ENCODE measurements at places on chromosomes 7 and 10. TPM values are rescaled to one million over a fixed set of nuclear protein-coding genes. Genes with fewer than 3 reads are reported as not detected.

DNA sequence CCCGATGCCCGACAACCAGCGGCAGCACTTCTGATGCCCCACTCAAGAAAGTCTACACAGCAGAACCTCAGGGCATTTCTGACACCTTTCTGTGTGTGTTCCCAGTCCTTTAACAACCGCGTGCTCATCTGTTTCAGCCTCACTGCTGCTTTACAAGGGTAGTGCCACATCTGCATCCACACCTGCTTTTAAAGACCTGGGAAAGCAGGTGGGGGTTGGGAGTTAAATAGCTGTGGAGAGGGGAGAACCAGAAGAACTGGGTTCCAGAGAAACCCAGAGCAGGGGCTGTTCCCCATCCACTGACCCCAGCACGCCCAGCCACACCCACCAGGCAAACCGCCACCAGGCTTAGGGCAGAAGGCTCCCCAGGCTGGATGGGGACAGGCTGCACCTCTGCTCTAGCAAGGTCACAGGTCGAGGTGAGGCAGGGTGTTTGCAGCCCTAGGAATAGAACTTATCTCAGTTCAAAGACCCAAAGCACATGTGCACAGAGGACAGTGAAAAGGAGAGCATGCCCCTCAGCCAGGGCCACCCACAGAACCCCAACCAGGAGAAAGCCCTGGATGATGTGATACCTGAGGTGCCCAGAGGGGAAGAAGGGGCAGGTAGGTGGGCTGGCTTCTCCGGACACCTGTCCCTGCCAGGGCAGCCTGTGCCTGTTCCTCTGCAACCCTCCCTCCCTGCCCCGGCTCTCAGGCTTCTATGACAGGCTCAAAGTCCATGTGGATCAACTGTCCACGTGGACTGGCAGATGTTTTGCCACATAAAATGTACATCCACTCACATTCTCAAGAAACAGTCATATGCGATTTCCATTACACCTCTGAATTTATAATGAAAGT, 51.3 kb downstream of the COBL start:
- H3K27me3 ChIP-seq: no peaks in the 10 kb centered on the region
- no peak for DNase-seq
- H3K27ac ChIP-seq: no peak overlapping the region
- H3K4me1 ChIP-seq: no peaks in the 10 kb centered on the region
- no peaks in the 10 kb centered on the region for H3K36me3 ChIP-seq

DNA sequence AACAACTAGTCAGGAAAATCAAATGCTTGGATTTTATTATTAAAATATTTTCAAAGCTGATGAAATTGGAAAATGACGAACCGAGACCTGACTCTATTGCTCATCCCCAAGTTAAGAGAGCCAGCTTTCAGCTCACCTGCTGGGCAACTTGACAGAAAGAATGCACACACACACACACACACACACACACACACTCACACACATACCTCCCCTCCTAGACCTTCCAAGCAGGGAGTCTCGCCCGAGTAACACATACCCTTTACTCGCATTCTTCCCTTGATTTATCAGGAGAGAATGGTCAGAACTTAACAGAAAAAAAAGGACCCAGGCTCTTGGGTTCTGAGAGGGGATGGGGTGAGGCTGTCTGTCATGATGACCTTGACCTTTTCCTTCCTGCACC, 19.1 kb downstream of the GPRIN2 start:
- H3K4me3 ChIP-seq: no peak overlapping the region
- no peak for DNase-seq
- H3K27me3 ChIP-seq: no peaks in the 10 kb centered on the region
- peaks cover 7% of the 10 kb centered on the region for H3K36me3 ChIP-seq

DNA sequence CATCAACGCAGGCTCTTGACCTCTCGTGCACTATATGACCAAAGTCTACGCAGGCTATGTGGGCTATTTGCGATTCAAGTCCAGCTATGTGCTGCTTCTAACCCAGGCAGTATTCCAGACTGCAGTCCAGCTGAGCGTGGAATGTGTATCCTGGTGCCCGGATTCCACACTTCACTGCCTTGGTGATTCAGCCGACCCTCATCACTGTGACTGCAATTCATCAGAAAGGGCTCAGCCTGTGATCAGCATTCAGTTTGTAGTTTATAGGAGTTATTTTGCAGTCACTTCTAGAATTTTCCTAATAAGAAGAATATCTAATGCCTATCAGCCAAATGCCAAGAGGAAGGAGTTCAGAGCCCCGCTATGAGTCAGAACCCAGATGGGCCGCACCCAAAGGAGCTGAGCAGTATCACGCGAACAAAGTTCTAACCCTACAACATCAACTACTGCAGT, 119.8 kb upstream of the LANCL2 start:
- no peaks in the 10 kb centered on the region for H3K27me3 ChIP-seq
- no peak overlapping the region for H3K4me3 ChIP-seq
- no peak overlapping the region for H3K27ac ChIP-seq
- no peaks in the 10 kb centered on the region for H3K36me3 ChIP-seq
- no peak for DNase-seq
- 0 out of 2 replicates have a peak, but pooled peaks cover 4% of the 10 kb centered on the region for H3K4me1 ChIP-seq

GRCh38 chr7:45596665-45597095, 22.5 kb downstream of the ADCY1 start:
- H3K36me3 ChIP-seq: no peaks in the 10 kb centered on the region
- H3K27me3 ChIP-seq: no peaks in the 10 kb centered on the region
- DNase-seq: peak; percentile 21
- H3K4me1 ChIP-seq: no peaks in the 10 kb centered on the region
- H3K4me3 ChIP-seq: no peak overlapping the region
- no peak overlapping the region for H3K27ac ChIP-seq

- DNase-seq: no peak
- no peak overlapping the region for H3K27ac ChIP-seq
- H3K36me3 ChIP-seq: peaks cover 10% of the 10 kb centered on the region
These were observed 168.6 kb downstream of the MLLT10 start for GRCh38 chr10:21702633-21703111.

Gene ABCB1
- total RNA-seq: 3.0 TPM

DNA sequence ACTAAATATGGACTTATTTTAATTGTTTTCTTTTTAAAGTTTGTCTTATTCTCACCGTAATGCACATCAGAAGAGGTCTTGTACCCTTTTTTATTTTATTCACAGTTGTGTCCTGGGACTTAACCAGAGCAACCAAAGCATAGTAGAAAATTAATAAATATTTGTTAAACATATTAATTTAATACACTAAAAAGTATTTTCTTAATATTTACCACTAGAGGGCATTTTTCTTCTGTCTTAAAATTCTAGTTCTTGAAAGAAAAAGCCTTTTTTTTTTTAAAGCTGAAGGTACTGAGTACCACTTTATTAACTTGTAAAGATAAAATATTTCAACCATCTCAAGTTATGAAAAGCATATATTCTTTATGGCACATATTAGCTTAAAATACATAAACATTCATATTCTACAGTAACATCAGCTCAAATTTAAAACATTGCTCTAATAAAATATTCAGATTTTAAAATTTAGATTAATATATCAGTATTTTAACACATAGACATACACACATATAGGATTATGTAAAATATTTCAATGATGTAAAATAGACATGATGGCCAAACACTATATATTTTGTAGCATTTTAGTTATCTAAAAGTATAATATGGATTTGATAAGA, 260.4 kb downstream of the SEMA3A start:
- H3K36me3 ChIP-seq: no peaks in the 10 kb centered on the region
- H3K27ac ChIP-seq: no peak overlapping the region
- no peak for DNase-seq
- no peaks in the 10 kb centered on the region for H3K27me3 ChIP-seq

GRCh38 chr10:25531457-25532061, 356.8 kb downstream of the GPR158 start:
- no peak overlapping the region for H3K27ac ChIP-seq
- no peaks in the 10 kb centered on the region for H3K36me3 ChIP-seq
- peaks cover 9% of the 10 kb centered on the region for H3K27me3 ChIP-seq
- H3K4me3 ChIP-seq: no peak overlapping the region
- DNase-seq: no peak
- H3K4me1 ChIP-seq: no peaks in the 10 kb centered on the region

DNA sequence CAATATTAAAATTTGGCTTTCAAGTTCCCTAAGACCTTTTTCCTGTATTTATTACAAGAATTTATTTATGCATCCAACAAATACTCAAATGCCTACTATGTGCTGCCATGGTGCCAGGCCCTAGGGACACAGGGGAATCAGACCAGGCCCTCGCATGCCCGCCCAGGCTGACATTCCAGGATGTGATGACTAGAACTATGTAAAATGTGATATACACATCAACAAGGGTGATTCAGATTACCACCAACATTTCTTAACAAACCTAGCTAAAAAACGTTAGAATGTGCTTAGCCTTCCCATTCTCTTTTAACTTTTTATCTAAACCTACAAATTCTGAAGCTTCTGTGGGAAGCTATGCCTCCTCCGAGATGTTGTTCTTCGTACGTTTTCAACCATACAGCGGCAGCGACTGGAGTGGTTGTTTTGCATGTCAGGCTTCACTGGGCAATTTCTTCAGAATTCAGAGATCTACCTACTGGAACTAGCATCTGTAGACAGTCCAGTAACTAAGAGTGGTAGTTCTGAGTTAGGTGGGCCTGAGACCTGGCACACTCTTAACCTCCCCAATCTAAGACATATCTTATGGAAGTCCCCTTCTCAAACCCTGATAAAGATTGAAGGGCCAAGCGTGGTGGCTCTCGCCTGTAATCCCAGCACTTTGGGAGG, 22.1 kb downstream of the GNA12 start:
- no peaks in the 10 kb centered on the region for H3K36me3 ChIP-seq
- H3K4me3 ChIP-seq: no peak overlapping the region
- peaks cover 70% of the 10 kb centered on the region for H3K4me1 ChIP-seq
- DNase-seq: peak; percentile 96

Gene PCLO
- 2.7 TPM for total RNA-seq

Gene LIPF
- total RNA-seq: not detected

Gene PTPN12
- 24.7 TPM for total RNA-seq

DNA sequence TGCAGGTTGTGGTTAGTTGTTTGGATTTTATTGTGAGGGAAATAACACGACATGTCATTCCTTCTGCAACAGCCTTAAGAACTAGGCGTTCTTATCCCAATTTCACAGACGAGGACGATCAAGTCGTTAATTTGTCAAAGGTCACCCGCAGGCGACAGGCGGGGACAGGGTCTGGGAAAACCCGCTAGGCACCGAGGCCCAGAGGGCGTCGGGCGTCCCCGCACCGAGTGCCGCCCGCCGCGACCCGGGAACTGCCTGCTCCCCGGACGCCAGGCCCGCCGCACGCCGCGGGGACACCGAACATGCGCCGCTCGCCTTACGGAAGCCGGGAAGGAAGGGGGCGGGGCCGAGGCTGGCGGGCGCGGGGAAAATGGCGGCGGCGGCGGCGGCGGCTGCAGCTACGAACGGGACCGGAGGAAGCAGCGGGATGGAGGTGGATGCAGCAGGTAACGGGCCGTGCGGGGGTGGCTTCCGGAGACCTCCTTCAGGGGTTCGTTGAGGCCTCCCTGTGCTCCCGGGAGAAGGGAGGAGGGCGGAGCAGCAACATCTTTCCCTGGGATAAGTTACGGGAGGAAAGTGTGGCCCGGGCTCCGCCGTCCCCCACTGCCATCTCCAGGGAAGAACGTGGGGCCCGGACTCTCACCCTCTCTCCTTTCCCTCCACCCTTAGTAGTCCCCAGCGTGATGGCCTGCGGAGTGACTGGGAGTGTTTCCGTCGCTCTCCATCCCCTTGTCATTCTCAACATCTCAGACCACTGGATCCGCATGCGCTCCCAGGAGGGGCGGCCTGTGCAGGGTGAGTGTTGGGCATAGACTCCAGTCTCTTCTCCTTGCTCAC, at the start of gene COPS6:
COPS6 (plus strand) TSS at position 349 of the 837 bp plus-strand sequence; CDS start at position 371, 22 bp downstream.
- H3K4me1 ChIP-seq: peaks cover 52% of the 10 kb centered on the region
- peak; percentile 82 for DNase-seq
- peak within 1 kb of the TSS; percentile 66 for H3K4me3 ChIP-seq
- peak within 1 kb of the TSS; percentile 84 for H3K27ac ChIP-seq
- no peaks in the 10 kb centered on the region for H3K27me3 ChIP-seq

GRCh38 chr7:45575501-45576248, 1.5 kb downstream of the ADCY1 start:
- H3K4me1 ChIP-seq: peaks cover 6% of the 10 kb centered on the region
- H3K27ac ChIP-seq: no peak overlapping the region

DNA sequence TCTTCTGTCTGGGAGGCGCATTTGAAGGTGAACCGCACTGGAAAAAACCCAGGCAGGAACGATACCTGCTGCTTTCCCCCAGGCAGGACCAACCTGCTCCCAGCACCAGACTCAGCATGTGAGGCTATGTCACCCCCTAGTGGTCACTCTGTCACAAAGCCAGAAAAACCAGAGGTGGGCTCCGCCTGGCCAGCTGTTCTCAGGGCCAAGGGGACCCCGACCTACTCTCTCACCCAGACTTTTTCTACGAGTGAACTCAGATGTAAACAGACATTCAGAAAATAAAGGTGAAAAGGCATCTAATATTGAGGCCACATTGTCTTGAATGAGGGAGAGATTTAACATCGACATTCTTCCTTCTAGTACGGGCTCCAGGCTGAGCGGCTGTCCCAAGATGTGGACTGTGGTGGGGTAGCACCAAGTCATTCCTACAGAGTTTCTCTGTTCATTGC, 117.3 kb downstream of the PRKAG2 start:
- no peaks in the 10 kb centered on the region for H3K36me3 ChIP-seq
- no peaks in the 10 kb centered on the region for H3K27me3 ChIP-seq
- no peak overlapping the region for H3K4me3 ChIP-seq
- DNase-seq: peak; percentile 64
- peaks cover 49% of the 10 kb centered on the region for H3K4me1 ChIP-seq
- H3K27ac ChIP-seq: no peak overlapping the region

DNA sequence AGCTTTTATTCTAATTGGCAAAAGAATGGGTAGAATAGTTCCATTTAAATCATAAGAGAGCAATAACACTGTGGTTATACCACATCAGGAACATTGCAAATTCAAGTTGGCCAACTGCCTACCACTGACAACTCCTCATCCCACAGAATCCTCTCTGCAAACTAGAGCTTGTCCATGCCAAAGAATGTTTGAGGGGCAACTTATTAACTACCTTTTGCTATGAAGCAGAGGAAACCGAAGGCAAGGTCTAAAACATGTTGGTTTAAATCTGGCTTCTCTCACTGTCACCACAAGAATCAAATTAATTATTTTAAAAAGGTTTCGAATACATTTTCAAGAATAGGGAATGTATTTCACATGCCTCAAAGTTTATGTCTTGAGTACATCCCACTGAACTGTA, 36.0 kb downstream of the RHOBTB1 start:
- no peaks in the 10 kb centered on the region for H3K27me3 ChIP-seq
- peaks cover 43% of the 10 kb centered on the region for H3K36me3 ChIP-seq
- no peaks in the 10 kb centered on the region for H3K4me1 ChIP-seq
- no peak overlapping the region for H3K27ac ChIP-seq
- H3K4me3 ChIP-seq: no peak overlapping the region

Gene RADIL
- total RNA-seq: not detected

- no peaks in the 10 kb centered on the region for H3K27me3 ChIP-seq
- H3K36me3 ChIP-seq: no peaks in the 10 kb centered on the region
- H3K27ac ChIP-seq: no peak overlapping the region
- DNase-seq: no peak
- H3K4me1 ChIP-seq: no peaks in the 10 kb centered on the region
- H3K4me3 ChIP-seq: no peak overlapping the region
These were observed 150.8 kb downstream of the DGKI start for GRCh38 chr7:137695942-137696341.

Gene EBLN1
- total RNA-seq: not detected

Measured in SJSA1 (cell line).